ENCODE measurements at places on chromosomes 3 and 15.
A peak's percentile ranks its signal among the peaks of the same experiment; 100 is the strongest.

DNA sequence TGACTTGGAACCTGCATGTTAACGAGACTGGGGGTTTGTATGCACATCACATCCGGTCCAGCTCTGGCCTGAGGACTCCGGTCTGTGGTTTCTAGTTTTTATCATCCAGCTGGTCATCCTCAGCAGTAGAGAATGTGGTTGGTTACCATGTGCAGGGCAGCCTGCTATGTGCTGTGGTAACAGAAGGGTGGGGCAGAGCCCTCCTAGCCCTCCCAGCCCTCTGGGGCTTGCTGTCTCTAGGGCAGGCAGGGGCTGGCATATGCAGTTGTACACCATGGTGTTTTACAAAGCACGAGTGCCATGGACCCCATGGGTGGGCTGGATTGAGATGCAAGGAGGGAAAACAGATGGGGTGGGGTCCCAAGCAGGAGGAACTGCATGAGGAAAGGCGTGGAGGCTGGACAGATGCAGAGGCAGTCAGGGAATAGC is 70.2 kb downstream of the APBA2 start:
- DNase-seq = peak; percentile 88

GRCh38 chr3:138060792-138061191 is 50.8 kb downstream of the CLDN18 start:
- no peak for DNase-seq

- DNase-seq = no peak
These were observed 158.2 kb downstream of the NTRK3 start for GRCh38 chr15:88098361-88098760.

- no peak for DNase-seq
These were observed 80.6 kb downstream of the OXSM start for GRCh38 chr3:25870452-25870851.

DNA sequence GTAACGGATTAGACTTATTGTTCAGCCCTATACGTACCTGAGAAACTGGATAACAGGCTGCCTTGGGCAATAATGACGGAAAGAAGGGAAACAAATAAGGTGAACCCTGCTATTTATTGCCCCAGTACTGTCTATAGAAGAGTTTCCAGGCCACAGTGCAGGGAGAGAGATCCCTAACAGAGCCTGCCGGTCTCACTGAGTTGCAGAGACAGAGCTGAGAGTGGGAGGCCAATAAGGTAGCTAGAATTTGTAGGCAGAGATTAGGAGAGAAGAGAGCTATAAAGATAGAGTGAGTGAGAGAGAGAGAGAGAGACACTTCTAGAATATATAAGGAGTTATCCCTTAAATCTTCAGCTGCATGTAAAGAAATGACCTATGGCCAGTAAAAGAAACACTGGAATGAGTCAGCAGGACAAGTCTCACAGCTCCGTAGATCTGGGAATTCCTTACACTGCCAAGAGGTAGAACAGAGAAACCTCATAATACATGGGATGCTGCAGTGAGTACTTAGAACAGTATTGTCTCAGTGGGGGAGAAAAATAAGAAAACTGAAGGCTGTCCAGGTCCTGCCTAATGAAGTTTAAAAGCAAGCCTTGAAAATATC is 51.8 kb downstream of the ST3GAL6 start:
- no peak for DNase-seq

DNA sequence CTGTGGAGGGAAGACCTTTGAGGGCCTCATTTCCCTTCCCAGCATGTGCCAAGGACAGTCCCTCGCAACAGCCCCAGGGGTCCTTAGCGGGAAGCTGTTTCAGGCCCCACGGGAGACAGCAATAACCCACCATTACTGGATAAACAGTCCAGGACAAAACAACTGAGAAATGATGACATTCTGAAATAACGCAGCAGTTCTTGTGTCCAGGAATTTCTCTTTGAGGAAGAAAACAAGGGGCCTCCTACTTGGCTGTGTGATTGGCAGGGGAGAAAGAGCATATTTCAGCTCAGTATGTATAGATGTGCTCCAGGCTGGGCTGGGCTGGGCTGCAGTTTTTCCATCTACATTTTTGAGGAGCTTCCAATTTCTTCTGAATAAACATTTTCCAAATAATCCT is 82.2 kb upstream of the THBS1 start:
- no peak for DNase-seq

DNA sequence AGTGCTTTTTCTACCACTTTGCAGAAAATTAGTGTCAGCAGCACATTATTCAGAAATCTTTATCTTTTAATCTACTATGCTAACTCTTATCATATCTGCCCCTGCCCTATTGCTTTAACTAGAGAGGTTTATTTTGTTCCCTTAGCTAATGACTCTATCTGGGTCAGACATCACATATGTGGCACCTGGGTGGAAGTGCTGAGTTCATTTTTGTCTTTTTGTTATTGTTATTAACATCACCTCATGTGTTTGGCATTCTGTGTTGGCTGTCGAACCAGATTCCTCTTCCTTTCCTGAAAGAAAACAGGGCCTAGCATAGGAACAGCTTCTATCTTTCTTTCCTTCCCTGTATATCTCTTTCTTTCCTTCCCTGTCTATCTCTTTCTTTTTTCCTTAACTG is 100.7 kb downstream of the RBMS3 start:
- DNase-seq = no peak

- DNase-seq = peak; percentile 53
These were observed 221.4 kb downstream of the FAM43A start for GRCh38 chr3:194906970-194907629.

All from esophagus muscularis mucosa (tissue), 4 donors.